Hematopoietic multipotent progenitor cell treated with erythropoietin and hydrocortisone succinate and interleukin-3 and kit ligand, for 15 days (in vitro differentiated cells): ENCODE measurements at places on chromosomes 7 and 10.
A peak's percentile ranks its signal among the peaks of the same experiment; 100 is the strongest.

DNA sequence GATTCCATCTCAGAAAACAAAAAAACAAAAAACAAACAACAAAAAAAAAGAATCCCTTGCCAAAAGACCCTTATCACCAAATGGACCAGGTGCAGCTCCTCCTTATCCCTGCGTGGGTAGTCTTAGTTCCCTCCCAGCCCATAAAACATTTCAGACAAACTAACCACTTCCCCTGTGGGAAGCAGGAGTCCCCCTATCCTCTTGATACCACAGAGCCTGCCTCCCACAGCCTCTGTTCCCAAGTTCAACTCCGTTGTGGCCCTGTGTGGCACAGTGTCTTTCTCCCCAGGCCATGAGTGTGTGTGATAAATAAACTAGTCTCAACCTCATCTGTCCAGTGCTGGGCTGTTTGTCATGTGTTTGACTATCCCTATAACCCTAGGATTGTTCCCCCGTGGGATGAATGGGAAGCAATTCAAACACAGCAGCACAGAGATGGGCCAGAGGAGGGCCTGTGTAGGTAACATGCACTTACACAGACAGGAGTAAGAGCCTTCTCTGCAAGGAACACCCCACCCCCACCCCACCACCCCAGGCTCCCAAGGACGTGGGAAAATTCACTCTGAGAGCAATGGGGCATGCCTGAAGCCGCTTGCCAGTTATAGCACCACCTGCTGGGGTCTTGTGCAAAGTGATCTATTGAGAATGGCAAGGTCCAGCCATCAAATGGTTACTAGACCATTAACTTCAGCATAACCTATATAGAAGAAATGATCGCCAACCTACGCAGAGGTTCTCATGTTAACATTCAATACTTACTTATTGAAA lies 147.1 kb upstream of the GHITM start:
- DNase-seq: no peak

- DNase-seq: no peak
Observed at GRCh38 chr10:63208986-63209385, 75.9 kb downstream of the NRBF2 start.

DNA sequence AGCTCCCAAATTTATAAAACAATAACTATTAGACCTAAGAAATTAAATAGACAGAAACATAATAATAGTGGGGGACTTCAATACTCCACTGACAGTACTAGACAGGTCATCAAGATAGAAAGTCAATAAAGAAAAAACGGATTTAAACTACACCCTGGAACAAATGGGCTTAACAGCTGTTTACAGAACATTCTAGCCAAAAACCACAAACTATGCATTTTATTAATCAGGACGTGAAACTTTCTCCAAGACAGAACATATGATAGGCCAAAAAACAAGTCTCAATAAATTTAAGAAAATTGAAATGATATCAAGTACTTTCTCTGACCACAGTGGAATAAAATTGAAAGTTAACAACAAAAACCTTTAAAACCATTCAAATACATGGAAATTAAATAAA lies 46.4 kb downstream of the ZNF680 start:
- no peak for DNase-seq

DNA sequence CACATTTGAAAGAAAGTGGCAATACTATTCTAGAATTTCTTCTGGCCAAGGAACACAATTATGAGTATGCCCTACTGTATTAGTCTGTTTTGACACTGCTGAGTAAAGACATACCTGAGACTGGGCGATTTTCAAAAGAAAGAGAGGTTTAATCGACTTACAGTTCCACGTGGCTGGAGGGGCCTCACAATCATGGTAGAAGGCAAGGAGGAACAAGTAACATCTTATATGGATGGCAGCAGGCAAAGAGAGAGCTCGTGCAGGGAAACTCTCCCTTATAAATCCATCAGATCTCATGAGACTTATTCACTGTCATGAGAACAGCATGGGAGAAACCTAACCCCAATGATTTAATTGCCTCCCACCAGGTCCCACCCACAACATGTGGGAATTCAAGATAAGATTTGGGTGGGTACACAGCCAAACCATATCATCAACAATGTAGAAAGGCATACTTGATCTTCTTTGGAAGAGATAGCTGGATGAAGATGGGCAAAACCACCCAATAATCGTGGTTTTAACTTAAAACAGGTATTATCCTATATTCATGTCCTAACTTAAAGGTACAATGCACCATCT lies 113.9 kb downstream of the ETV1 start:
- no peak for DNase-seq

DNA sequence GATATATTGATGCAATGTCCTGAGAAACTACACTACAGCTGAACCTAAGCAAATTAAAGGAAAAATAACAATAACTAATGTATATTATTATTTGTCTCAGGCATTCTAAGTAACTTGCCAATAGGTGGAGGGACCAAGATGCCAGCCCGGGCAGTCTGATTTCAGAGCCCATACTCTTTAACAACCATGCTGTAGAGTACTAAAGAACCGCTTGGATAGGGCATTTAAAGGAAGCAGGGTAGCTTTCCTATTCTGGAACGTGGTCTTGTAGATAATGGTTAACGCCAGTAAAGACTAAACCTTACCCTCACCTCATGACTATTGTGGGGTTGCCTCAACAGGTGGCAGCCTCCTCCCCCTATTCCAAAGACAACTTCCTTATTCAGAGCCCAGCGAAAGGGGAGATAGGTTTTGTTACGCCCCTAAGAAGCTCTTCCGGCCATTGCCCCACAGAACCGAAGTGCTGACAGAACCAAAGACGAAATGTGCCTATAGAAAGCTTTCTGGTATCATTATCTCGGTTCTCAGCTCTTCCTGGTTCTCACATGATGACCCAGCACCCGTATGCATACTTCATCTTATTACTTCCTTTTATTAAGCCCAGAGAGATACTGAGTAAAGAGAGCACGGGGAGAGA lies 707 bp upstream of the C1GALT1 start:
- DNase-seq: peak; percentile 58
